ENCODE measurements at places on chromosomes 2 and 18.

DNA sequence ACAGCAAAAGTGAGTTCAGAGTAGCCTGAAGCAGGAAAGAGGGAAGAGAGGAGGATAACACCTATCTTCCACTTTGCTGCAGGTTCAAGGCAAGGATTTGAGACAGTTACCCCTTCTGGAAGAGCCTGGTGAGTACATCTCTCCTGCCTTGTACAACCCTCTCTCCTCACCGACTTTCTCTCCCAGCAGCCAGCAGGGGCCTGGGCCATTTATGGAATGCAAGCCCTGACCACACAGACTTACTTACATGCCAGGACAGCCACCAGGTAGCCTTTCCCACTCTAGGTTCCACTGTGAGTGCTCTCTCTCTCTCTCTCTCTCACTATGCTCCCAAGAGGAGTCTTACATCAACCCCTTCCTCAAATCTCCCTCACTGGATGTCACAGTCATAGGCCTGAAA lies 57.0 kb downstream of the BCL11A start:
- DNase-seq = no peak

GRCh38 chr2:241935774-241936173 lies 66.2 kb downstream of the RTP5 start:
- DNase-seq = no peak

DNA sequence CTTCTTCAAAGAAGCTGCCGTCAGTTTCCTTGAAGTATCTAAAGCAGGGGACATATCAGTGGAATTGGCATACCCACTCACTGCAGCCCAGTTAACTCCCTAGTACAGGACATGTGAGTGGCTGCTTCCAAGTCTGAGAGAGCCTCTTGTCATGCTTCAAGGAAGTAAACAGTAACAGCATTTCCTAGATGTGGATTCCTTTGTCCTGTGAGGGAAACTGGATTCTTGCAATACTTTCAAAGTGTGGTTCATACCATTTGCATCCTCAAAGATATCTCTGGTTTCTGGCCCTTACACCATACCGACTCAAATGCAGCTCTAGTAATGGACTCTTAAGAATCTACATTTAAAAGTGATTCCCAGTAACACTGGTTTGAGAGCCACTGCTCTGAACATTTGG lies 87.2 kb downstream of the ESCO1 start:
- no peak for DNase-seq

DNA sequence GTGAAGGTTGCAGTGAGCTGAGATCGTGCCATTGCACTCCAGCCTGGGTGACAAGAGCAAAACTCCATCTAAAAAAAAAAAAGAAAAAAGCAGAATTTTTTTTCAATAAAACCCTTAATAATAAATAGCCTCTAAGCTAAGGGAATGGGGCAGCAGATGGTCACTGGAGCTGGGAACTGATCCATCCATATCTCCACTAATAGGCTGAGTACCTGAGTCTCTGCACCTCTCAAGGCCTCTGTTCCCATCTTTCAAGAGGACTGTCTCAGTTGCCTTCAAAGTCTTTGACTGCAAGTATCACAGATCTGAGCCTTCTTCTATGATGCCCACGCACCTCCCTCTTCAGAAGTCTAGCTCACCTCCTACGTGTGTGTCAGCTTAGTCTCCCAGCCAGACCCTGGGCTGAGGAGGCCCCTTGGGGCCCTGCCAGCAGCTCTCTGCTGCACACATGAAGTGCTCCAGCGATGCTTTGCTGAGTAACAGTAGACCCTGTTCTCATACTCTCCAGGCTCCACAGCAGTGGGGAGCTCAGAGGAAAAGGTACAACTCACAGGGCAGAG lies 32.9 kb downstream of the ST8SIA5 start:
- DNase-seq = no peak

GRCh38 chr2:73295751-73296400 lies 2.5 kb upstream of the EGR4 start:
- no peak for DNase-seq

DNA sequence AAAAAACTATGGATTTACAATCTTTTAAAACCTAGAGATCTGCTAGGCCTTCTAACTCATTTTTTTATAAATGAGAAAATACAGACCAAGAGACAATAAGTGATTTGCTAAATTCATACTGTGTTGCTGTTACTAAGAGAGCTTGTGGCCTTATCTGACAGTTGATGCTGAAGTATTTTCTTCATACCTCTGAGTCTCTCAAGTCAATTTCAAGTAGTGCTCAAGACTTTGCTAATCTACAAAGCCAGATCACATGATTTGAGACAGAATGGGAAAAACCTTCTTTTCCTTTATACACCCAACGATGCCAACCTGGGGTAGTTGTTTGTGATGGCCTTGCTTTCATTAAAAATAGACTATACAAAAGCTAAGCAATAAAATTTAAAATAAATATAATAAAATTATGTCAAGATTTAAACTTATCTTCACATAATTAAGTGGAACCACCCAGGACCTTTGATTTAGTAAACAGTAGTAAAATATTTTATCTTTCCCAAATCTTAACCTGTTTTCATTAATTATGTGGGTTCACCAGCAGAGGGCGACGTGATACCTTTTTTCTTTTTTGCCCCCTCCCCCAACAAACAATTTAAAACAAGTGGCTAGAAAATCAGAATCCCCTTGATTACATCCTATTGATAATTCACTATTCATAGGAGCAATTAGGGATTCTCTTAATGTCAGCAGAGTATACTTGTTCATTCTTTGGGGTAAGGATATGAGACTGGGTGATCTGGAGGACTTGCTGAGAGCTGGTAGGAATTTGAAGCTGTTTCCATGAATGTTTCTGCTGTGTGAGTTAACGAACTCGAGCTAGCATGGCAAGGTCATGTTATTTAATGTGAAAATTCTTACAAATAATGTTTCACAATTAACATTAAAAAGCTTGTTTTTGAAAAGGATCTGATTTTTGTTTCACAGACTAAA lies 49.6 kb upstream of the SLC5A7 start:
- DNase-seq = no peak

DNA sequence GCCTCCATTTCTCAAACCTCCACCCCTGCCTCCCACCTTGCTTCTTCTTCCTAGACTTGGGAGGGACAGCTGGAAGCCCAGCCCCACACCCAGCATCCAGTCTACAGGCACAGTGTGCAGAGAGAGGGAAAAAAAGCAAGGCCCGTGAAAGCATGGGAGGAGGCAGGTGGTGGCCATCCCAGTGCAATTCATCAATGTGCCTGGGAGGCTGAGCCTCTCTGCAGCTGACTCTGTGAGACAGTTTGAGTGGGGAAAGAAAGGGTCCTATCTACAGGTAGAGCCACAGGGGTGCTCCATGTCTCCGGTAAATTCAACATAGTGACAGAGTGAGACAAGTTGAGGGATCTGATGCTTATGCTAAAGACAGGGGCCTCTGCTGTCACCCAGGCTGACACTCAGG lies 340.6 kb downstream of the DYSF start:
- DNase-seq = no peak

- no peak for DNase-seq
These were observed 296.8 kb upstream of the HDAC4 start for GRCh38 chr2:239697399-239698164.

GRCh38 chr2:227827143-227827542 lies 13.5 kb downstream of the CCL20 start:
- DNase-seq = no peak
